ENCODE measurements at places on chromosomes 12 and 14. TPM values are rescaled to one million over a fixed set of nuclear protein-coding genes. Genes with fewer than 3 reads are reported as not detected.

GRCh38 chr14:35687335-35687939 lies 121.7 kb downstream of the RALGAPA1 start:
- DNase-seq = no peak

GRCh38 chr12:77324763-77325468 lies 259.5 kb upstream of the E2F7 start:
- peak; percentile 83 for DNase-seq

- no peak for DNase-seq
Measured at GRCh38 chr14:35122696-35123387, 490 bp downstream of the PRORP start.

GRCh38 chr12:9256341-9256740 lies 48.1 kb upstream of the PZP start:
- no peak for DNase-seq

GRCh38 chr12:3190101-3190500 lies 112.9 kb downstream of the TSPAN9 start:
- DNase-seq = no peak

DNA sequence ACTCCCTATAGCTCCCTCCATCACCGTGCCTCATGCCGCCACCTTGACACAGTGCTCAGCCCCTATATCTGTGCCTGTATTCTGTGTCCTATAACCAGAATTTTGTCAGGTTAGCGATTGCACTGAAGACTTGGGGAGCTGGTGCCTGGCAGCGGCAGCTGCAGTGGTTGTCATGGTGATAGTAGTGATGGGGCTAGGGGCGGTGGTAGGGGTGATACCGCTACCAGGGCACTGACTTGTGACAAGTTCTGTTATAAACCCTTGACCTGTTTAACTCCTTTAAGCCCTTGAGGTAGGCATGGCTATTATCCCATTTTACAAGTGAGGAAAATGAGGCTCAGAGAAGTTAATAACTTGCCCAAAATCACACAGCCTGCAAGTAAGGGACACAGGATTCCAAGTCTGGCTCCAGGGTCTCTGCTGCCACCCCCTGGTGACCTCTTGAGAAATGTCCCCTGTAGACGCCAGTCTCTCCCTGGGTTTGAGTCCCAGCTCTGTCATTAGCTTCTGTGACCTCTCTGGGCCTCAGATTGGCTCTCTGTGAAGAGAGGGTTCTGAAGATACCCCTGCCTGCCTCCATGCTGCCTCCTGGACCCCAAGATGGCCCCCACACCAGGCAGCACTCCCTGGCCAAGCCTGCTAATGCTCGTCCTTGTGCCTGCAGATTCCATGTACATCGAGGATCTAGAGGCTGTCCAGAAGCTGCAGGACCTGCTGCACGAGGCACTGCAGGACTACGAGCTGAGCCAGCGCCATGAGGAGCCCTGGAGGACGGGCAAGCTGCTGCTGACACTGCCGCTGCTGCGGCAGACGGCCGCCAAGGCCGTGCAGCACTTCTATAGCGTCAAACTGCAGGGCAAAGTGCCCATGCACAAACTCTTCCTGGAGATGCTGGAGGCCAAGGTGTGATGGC lies 121.9 kb downstream of the ESRRB start:
- DNase-seq = no peak

DNA sequence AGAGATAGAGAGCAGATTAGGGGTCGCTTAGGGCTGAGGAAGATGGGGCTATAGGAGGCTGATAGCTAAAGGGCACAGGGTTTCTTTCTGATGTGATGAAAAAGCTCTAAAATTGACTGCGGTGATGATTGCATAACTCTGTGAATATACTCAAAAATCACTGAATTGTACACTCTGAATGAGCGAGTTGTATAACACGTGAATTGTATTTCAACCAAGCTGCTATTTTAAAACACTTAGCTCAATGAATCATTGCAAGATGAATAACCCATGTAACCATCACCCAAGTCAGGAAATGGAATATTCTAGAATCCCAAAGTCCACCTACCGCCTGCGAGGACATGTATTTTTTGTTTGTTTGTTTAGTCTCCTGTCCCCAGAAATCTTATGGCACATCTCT lies 60.1 kb upstream of the CCND2 start:
- DNase-seq = no peak

GRCh38 chr12:94267921-94268471 lies 119.6 kb downstream of the PLXNC1 start:
- no peak for DNase-seq

DNA sequence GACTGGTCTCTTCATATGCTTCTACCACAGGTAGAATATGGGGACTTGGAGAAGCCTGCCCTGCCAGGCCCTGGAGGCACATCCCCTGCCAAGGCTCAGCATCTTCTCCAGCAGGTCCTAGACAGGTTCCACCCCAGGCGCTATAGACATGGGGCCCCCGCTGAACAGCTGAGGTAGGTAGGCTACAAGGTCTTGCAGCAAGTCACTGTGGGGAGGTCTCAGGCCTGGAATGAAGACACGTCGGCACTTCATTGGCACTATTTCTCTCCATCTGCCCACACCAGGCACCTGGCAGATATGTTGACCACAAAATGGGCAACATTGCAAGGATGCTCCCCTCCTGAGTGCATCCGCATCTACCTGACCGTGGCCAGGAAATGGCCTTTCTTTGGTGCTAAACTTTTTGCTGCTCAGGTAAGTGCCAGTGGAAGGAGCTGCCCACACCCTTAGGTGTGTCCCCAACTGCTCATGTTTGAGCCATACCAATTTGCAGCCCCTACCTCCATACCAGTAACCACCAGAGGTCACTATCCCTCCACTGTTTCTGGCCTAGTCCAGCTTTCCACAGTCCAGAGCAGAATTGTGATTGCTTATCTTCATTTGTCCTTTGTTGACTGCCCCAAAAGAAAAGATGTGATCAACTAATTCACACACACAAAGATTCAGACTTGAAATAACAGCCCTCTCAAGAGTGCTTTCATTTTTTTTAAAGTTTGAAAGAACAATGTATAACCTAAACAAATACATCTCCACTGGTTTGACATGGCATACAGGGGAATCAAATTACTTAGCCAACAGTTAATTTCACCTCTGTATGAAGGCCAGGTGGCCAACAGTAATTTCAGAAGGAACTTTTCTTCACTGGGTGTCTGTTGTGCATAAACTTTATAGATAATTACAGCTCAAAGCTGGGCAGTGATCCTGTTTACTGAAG lies 16.1 kb downstream of the PIGH start:
- DNase-seq = no peak

DNA sequence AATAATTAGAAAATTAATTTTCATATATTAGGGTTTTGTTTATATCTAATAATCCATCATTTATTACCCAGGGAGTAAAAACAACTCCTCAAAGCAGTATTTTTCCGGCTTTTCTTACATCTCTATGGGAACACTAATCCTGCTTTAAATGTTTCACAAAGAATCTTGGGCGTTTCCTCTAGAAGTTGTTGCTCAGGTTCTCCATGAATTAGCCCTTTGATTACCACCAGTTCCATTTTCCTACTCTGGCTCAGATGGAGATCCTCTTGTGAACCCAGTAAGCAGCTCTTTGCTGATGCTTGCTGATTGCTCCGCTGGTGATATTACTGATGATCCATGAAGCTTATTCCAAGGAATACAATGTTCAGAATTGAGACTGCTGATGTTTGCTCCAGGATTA lies 78.5 kb upstream of the PKP2 start:
- DNase-seq = no peak

GRCh38 chr14:79580414-79580813 lies 630.9 kb downstream of the DIO2 start:
- no peak for DNase-seq

DNA sequence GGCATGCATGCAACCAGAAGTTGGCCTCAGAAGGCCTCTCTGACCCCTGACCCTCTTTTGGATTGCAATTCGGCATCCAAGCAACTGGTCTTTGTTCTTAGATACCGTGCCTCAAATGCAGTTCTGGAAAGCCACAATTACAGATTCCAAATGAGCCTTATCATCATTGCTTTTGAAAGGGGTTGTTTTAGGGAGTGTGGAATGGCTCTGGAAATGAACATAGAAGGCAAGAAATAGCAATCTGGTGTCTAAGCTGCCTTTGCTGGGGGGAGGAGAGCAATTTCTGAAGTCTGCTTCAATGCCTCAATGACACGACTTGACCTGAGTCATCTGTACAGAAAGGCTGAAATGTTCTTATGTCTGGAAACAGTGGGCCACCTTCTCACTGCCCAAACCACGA lies 250.1 kb downstream of the NUAK1 start:
- DNase-seq = no peak

GRCh38 chr12:106205208-106206069 lies 42.4 kb downstream of the CKAP4 start:
- peak; percentile 81 for DNase-seq

DNA sequence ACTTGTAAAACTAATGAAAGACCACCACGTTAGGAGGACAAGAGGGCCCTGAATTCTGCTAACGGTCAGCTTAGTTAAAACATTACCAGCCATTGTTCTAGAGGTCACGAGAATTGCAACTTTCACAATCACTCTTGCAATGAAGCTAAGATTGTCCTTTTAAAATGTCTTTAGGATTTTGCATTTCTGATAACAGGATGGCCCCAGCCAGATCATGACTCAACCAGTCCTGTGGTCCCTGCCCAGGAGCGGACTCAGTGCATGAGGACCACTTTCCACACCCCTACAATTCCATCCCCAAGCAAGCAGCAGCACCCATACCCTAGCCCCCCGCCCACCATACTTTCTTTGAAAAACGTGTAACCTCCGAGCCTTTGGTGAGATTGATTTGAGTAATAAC lies 28.7 kb downstream of the HSP90AA1 start:
- DNase-seq = no peak

GRCh38 chr14:68580671-68581070 lies 212.2 kb downstream of the ZFP36L1 start:
- DNase-seq = no peak

DNA sequence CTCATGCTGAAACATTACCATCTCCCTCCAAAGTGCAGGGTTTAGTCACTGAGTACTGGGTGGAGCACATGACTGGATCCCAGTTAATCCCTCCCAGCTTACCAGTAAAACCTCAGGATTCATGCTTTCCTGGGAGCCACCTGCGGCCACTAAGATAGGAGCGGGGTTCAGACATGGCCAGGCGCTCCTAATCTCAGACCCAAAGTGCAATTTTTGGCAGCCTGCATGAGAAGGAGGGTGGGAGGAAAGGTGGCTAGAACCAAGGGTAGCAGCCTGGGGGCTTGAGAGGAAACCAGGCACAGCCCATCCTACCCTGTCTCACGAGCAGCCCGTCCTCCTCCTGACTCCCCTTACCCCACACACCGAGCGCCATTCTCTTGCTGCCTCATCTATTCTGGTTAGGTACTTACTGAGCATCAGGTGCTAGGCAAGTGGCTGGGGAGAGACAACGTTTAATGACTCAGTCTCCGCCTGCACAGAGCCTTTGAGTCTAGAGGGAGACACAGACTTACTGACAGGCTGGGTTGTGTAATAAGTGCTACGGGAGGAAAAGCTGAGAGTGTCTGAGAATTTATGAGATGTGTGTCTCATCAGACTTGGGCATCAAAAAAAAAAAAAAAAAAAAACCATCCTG lies 9.9 kb downstream of the GPRC5A start:
- DNase-seq = no peak

- no peak for DNase-seq
Measured at GRCh38 chr12:110896559-110896958, 23.8 kb downstream of the MYL2 start.

- no peak for DNase-seq
Measured at GRCh38 chr12:11795913-11796459, 146.5 kb downstream of the ETV6 start.

The KLHDC1 gene
- 6.6 TPM for total RNA-seq

The MYH6 gene
- 170 TPM for total RNA-seq

The ALDH2 gene
- 168 TPM for total RNA-seq

The RBP5 gene
- total RNA-seq = 0.62 TPM
